ENCODE measurements at places on chromosomes 3 and 15.

DNA sequence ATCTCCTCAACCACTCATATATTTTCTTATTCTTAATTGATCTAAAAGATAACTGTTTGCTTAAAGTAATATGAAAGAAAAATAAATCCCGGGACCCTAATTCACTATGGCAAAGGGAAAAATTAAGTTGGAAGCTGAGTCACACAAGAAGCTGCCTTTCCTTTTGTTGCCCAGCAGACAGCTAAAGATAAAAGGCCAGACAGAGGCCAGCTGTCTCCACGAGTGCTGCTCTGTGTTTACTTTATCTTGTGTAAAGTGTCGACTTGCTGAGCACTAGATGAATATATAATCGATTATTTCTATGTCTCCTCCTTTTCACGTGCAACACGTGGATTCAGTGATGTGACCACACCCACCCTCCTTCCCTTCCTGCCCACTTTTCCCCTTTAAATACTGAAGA, 52.8 kb upstream of the NSMCE3 start:
- peak; percentile 0 for DNase-seq

GRCh38 chr15:68379058-68379758, 52.8 kb downstream of the ITGA11 start:
- DNase-seq, result no peak

DNA sequence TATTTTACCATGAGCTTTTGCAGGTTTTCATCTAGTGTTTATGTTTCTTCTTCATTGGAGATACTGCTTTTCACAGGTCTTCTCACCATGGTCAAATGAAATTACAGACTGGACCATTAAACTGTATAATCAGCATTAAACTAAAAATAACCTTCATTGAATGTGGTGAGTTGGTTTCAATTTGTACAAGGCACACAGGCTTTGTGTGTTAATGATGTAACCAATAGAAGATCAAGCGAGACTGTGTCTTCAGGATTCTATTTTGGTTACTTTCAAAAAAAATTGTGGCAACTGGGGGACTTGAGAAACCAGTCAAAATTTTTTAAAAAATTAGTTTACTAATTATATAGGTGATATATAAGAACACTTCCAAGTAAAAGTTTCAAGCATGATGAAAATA, 54.3 kb upstream of the GCSAM start:
- DNase-seq, result no peak

- DNase-seq, result no peak
Observed at GRCh38 chr3:169914321-169914720, 2.9 kb downstream of the SAMD7 start.

GRCh38 chr15:99282121-99282520, 30.8 kb downstream of the LRRC28 start:
- no peak for DNase-seq

GRCh38 chr3:204102-204501, 7.5 kb downstream of the CHL1 start:
- no peak for DNase-seq

GRCh38 chr3:105958237-105959000, 89.6 kb upstream of the CBLB start:
- DNase-seq, result no peak

- no peak for DNase-seq
Observed at GRCh38 chr3:177694316-177694715, 497.0 kb upstream of the TBL1XR1 start.

GRCh38 chr15:73125219-73125618, 73.0 kb downstream of the NEO1 start:
- no peak for DNase-seq

DNA sequence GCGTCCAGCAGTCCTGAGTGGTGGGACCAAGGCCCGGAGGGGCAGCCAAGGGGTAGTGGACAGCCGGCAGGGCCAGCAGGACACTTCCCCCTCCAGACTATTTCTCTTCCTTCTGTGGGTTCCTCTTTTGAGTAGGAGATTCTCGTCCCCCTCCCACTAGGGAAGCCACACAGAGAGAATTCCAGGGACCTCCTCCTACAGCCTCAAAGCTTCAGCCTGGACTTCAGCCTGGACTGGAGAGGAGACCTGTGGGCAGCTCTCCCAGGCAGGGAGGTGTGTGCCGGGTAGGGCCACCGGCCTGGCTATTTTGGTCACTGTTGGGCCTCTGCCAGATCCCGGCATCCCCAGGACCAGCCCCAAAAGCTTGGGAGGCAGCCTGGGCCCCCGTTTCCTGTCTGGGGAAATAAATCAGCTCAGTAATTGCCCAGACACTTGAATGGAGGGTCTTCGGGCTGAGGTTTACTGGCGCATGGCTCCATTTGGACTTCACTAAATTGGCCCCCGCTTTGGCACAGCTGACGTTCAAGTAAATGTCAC, 1.3 kb downstream of the SLC6A6 start:
- no peak for DNase-seq

DNA sequence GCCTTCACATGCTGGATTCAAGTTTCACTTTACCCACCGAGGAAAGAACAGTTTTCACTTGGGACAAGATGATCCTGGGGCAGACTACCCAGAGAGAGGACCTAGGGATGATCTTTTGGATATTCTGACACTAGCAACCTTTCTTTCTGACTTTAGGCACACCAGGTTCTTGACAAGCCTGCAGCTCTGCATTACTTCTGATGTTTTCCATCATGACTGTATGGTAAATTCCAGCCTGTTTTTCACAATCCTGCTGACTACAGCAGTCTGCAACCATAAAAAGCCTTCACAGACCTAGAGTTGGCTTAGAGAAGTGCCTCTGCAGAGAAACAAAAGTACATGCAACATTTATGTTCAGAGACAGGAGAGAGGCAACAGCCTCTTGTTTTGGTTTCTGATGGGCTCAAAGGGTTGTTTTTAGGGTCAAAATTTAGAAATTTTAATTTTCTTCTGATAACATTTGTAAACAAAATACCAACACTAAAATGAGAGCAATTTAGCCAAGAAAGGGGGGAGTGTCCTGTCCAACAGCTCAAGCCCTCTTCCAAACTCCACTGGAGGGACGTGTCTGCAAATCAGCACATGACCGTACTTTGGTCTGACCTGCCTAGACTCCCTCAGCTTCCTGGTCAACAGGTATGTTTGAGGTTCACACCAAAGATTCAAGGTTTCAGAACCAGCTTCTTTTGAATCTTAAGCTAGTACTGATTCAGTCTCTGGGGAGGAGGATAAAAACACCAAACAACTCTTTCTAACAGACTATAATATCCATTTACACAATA, 799 bp downstream of the ABI3BP start:
- no peak for DNase-seq

DNA sequence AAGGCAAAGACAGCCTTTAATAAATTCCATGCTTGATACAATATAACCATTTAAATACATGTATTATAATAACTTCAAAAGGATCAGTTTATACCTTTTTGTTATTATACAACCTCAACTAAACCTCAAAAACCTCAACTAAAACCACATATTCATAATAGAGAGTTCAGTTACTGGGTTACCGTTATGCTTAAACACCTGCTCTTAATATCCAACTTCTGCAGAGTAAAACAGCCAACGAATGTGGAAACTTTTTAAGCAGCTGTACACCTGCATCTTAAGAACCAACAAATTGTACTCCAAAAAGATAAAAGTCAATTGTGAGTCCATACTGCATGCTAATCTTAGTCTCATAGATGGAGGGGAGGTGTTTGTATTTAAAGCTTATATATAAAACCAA, 53.5 kb downstream of the TFDP2 start:
- DNase-seq, result no peak

GRCh38 chr15:72375501-72375845, 341 bp downstream of the HEXA start:
- peak; percentile 47 for DNase-seq

DNA sequence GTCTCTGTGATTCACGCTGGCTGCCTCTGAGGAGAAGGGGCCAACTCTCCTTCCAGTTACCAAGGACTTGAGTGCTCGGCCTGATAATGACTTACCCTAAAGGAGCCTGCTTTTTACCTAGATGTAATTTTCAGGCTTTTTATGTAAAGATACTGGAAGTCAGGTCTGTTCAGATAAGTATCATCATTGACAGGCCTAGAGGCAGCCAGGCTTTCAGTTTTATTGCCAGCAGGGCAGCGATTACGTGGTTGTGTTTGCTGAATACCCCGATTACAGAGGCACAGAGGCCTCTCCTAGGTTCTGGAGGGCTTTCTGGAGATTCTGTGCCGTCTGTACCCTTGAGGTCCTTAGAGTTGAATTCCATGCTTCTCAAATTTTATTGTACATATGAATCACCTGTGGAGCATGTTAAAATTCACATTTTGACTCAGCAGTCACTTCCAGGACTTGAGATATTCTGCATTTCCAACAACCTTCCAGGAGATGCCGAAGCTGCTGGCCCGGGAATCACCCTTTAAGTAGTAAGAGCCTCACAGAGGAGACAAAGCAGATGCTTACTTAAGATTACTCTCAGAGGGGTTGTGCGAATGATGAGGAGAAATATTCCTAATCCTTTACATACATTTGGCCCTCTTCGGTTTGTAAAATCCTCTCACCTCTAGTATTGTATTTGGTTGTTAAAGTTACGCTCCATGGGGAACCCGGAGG, 160.1 kb upstream of the BHLHE40 start:
- DNase-seq, result no peak

DNA sequence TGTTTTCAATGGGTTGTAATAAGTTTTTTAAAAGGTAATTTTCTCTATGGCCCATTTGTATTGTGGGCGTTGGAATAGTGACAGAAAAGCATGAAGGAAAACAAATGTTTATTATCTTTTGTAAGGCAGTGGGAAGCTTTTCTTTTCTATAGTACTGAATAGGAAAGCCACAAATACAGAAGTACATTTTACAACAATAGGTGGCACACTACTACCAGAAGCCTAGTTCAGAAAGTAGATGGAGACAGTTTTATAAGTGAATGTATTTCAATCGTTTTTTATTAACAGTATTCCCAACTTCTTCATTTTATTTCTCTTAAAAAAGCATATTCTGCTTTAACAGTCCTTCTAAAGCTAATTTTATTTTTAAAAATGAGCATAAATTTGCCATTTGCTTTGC, 296.7 kb downstream of the PTPRG start:
- peak; percentile 16 for DNase-seq

- DNase-seq, result no peak
Observed at GRCh38 chr3:194548346-194549321, 61.8 kb upstream of the ATP13A3 start.

- peak; percentile 29 for DNase-seq
Observed at GRCh38 chr3:38843898-38844297, 27.9 kb upstream of the SCN10A start.

GRCh38 chr3:64345371-64345770, 120.1 kb upstream of the PRICKLE2 start:
- peak; percentile 45 for DNase-seq

- DNase-seq, result no peak
Observed at GRCh38 chr3:141860086-141860669, 16.3 kb upstream of the ATP1B3 start.

GRCh38 chr3:157275832-157276231, 115.9 kb upstream of the CCNL1 start:
- no peak for DNase-seq

GRCh38 chr3:10928407-10928960, 64.1 kb upstream of the SLC6A1 start:
- DNase-seq, result no peak

GRCh38 chr3:154898443-154898842, 181.7 kb upstream of the MME start:
- no peak for DNase-seq

- DNase-seq, result no peak
Observed at GRCh38 chr3:73787620-73788019, 162.9 kb upstream of the PDZRN3 start.

DNA sequence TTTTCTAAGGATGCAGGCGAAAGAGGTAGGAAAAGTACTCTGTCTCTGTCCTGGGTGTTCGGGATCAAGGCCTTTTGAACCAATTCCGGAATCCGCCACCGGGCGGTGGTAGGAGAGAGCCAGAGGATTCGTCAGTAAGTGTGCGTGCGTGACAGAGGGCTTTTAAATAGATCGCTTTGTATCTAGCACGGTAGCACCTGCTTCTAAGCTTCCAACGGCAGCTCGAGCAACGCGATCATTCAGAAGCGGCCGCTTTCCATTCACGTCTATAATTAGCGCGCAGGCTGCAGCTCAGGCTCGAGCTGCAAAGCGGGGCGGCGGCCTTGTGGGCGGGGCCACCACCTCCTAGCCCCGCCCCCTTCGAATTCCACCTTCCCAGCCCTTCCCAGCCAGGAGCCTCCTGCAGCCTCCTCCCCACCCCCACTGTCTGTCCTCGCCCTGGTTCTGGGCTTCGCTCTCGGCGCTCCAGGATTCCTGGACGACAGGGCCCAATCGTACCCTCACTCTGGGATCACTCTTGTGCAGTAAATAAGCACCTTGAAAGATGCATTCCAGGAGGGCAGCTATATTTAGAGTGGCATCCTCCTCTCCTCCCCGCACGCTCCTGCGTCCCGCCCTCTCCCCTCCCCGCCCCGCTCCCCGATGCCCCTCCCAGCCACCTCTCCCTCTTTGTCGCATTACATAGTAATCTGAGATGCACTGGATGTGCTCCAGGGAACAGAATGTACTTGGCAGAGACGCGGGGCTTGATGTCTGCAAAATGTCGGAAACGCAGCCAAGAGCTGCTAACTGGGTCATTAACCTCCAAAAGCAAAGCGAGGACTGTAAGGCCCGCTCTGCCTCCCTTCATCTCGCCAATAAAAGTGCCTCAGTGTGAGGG, 224.1 kb upstream of the TPRG1 start:
- peak; percentile 94 for DNase-seq

DNA sequence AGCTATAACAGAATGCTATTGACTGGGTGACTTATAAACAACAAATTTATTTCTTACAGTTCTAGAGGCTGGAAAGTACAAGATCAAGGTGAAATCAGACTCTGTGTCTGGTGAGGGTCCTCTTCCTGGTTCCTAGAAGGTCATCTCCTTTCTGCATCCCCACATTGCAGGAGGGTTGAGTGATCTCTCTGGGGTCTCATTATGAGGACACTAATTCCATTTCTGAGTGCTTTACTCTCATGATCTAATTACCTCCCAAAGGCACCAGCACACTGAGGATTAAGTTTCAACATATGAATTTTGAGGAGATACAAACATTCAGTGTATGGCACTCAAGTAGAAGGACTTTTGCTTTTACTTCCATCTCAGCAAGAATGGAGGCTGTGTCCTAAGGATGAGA, 534.1 kb upstream of the KCNMB2 start:
- DNase-seq, result no peak

- no peak for DNase-seq
Observed at GRCh38 chr3:128805772-128806171, 73.6 kb upstream of the ACAD9 start.

- no peak for DNase-seq
Observed at GRCh38 chr3:10917176-10917575, 75.4 kb upstream of the SLC6A1 start.

DNA sequence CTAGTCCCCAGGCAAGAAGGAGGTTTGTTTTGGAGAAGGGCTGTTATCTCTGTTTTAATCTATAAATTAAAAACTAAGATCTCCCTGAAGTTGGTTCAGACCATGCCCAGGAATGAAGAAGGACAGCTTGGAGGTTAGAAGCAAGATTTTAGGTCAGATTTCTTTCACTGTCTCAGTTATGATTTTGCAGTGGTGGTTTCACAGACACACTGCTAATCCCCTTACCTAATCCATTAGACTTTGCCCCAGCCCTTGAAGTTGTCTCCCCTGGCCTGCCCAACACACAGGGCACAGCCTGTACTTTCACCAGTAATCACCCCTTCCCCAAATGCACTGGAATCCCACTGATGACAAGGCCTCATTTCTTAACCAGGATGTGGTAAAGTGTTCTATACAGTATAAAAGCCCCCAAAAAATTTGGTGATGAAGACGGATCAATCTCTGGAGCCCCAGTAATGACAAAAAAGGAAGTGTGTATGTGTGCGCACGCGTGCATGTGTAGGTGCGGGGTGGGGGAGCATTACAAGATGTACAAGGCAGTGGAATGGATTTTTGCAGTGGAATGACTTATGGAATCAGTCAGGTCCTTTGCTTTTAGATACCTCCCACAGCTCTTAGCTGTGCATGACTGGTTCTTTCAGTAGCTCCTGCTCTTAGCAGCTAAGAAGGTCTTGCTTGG, 73.1 kb upstream of the TERB2 start:
- no peak for DNase-seq
